Activated CD8-positive, alpha-beta T cell treated with anti-CD3 and anti-CD28 coated beads, Interleukin-2, amount 10 ng/mL, durations not matched to agents 7 days and 5 days (primary cell): ENCODE measurements at places on chromosomes 5 and 9. TPM values are rescaled to one million over a fixed set of nuclear protein-coding genes. Genes with fewer than 3 reads are reported as not detected.
A peak's percentile ranks its signal among the peaks of the same experiment; 100 is the strongest.

- no peak for DNase-seq
- H3K4me1 ChIP-seq: peaks cover 21% of the 10 kb centered on the region
- H3K27me3 ChIP-seq: no peaks in the 10 kb centered on the region
- H3K36me3 ChIP-seq: peaks cover 83% of the 10 kb centered on the region
- peak overlapping the region; percentile 10 for H3K27ac ChIP-seq
These were observed 71.4 kb downstream of the LRSAM1 start for GRCh38 chr9:127522727-127523126.

Gene IL11RA
- 38.8 TPM for total RNA-seq

DNA sequence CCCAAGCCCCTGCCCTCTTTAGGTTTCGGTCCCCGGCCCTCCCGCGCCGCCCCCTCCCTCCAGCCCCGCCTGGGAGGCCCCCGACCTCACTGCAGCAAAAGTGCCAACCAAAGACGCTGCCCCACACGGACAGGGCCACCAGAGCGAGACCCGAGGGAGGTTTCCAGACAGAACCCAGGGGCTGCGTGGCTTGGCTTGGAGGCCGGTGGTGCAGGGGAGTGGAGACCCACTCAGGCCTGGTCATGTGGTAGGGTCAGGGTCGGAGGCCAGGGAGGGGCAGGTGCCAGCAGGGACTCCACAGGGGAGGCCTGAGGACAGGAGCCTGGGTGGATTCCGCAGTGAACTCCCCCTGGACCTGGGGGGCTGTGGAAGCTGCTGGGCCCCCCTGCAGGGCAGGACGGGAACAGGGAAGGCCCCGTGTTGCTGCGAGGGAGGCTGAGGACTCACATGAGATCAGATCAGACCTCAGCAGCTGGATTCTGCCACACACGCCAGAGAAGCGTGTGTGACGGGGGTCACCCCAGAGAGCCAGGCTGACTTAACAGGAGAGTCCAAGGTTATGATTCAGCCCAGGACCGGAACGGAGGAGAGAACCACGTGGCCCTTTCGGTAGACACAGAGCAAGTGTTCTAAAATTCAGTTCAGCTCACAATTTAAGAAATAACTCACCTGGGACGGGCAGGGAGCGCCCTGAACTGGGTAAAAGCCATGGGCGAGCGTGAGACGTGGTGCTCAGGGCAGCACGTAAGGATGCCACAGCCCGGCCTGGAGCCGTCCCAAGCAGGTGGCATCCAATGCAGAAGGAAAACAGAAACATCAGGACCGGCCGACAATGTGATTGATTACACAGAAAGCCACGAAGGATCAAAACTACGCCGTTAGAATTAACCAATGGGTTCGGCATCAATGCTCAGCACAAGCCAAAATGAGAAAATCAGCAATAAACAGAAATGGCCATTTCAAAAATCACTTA lies 38.9 kb downstream of the EXD3 start:
- peak overlapping the region; percentile 30 for H3K27ac ChIP-seq
- no peaks in the 10 kb centered on the region for H3K36me3 ChIP-seq
- no peak for DNase-seq
- H3K27me3 ChIP-seq: no peaks in the 10 kb centered on the region
- no peak overlapping the region for H3K4me3 ChIP-seq

DNA sequence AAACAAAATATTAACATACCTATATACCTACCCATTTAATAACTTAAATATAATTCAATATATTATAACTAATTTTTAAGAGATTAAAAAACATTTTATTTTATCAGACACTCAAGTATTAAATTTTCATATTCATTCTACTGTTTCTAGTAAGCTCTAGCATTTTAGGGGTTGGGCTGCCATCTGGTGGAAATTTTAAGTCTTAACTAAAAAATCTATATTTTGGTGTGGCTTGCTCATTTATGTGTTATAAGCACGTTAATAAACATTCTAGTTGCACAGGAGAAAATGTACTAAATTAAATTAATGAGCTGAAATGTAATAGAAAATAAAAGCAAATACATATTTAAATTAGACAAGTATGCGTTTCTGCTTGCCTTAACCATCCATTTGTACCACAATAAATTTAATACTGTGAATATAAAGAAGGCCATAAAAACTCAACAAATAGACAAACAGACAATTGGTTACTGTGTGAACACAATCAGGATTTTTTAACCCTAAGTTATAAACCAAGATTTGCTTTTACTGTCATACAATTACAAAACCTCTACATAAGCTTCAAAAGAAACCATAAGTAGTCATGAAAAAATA lies 1728.3 kb upstream of the CDH9 start:
- H3K36me3 ChIP-seq: no peaks in the 10 kb centered on the region
- H3K4me3 ChIP-seq: no peak overlapping the region
- no peak overlapping the region for H3K27ac ChIP-seq
- DNase-seq: no peak
- H3K27me3 ChIP-seq: no peaks in the 10 kb centered on the region

Gene FST
- total RNA-seq: not detected

Gene SPAAR
- not detected for total RNA-seq

GRCh38 chr5:116452774-116453368 lies 121.8 kb downstream of the SEMA6A start:
- H3K4me3 ChIP-seq: no peak overlapping the region
- no peaks in the 10 kb centered on the region for H3K36me3 ChIP-seq
- H3K27me3 ChIP-seq: no peaks in the 10 kb centered on the region
- H3K27ac ChIP-seq: no peak overlapping the region
- DNase-seq: no peak
- peaks cover 11% of the 10 kb centered on the region for H3K4me1 ChIP-seq

- no peak overlapping the region for H3K27ac ChIP-seq
- H3K4me3 ChIP-seq: no peak overlapping the region
- peak; percentile 23 for DNase-seq
- no peaks in the 10 kb centered on the region for H3K36me3 ChIP-seq
These were observed 22.5 kb downstream of the MUSK start for GRCh38 chr9:110691002-110691549.

DNA sequence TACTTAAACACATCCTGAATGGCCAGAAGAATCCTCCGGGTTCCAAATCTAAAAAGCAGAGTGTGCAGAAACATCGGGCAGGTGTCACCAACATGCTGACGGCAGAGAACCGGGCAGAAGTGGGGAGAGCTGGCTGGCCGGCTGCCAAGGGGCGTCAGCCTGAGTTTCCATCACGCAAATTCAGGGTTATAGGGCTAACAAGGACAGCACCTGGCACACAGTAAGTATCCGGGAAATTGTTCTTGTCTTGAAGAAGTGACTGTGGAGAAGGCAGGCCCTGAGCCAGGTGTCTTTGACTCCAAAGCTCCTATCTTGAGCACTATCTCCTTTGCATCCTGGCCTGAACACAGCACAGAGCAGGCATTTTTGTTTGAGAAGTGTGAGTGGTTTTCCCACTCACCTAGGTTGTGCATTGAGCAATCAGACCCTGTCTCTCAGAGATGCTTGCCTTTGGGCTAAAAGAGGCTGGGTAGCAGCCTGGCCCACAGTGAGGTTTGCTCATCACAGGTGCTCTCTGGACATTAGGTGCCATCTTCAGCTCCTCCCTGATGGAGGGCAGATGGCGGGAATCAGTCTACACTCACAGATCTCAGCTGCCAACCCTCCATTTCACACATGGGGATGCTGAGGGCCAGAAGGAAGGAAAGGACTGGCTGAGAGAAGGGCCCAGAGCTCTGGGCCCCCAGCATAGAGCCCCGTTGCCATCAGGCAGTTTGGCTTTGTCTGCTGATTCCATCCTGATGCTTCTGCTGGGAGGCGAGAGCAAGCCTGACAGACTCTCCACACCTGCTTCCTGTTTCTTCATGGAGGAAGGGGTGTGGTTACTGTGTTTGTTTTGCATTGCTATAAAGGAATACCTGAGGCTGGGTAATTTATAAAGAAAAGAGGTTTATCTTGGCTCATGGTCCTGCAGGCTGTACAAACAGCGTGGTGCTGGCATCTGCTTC lies 52.8 kb downstream of the WHRN start:
- H3K27ac ChIP-seq: peak overlapping the region; percentile 60
- H3K4me1 ChIP-seq: peaks cover 24% of the 10 kb centered on the region
- no peak overlapping the region for H3K4me3 ChIP-seq
- peaks cover 2% of the 10 kb centered on the region for H3K27me3 ChIP-seq
- DNase-seq: no peak

DNA sequence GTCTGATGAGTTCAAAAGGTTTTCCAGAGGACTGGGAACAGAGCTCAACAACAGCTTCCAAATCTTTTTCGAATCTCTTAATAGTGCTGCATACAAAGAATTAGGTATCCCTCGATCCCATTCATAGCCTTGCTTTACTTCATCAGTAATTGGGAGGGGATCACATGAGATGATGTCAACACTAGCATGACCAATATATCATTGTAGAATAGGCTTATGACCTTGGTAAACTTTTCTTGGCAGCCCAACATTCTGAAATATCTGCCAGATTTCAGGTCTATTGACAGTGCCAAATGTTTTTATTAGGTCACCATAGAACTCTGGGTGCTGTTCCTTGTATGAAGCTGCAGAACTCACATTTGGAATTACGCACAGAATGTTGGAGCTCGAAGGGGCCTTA lies 228.9 kb downstream of the FGF10 start:
- H3K36me3 ChIP-seq: no peaks in the 10 kb centered on the region
- H3K4me3 ChIP-seq: no peak overlapping the region
- H3K4me1 ChIP-seq: no peaks in the 10 kb centered on the region
- H3K27me3 ChIP-seq: no peaks in the 10 kb centered on the region
- DNase-seq: no peak
- H3K27ac ChIP-seq: no peak overlapping the region

GRCh38 chr5:33688526-33688925 lies 203.3 kb downstream of the ADAMTS12 start:
- DNase-seq: no peak
- no peaks in the 10 kb centered on the region for H3K4me1 ChIP-seq
- H3K4me3 ChIP-seq: no peak overlapping the region
- H3K36me3 ChIP-seq: no peaks in the 10 kb centered on the region

DNA sequence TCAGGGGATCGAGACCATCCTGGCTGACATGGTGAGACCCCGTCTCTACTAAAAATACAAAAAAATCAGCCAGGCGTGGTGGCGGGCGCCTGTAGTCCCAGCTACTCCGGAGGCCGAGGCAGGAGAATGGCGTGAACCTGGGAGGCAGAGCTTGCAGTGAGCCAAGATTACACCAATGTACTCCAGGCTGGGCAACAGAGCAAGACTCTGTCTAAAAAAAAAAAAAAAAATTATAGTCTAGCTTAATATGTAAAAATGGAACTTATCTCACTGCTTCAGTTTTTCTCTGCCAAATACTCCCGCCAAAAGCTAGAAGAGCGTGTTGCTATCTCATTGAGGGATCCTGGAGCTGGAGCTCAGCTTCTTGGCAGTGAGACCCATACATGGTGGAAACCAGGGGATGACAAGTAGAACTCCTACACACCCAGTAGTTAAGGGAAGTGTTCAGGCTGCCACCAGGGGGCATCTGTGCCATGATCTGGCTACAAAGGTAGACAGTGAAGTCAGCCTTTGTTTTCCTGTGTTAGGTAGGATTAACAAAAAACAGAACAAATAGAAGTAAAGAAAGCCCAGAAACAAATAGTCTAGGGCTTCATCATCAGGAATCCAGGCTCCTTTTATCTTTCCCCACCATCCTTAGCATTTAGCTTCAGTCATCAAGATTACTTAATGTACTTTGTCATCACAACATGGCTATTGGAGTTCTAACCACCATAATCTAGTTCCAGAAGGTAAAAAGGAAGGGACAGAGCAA lies 33.6 kb upstream of the GLIPR2 start:
- H3K27ac ChIP-seq: no peak overlapping the region
- H3K4me1 ChIP-seq: peaks cover 10% of the 10 kb centered on the region
- H3K36me3 ChIP-seq: no peaks in the 10 kb centered on the region

Gene RASEF
- total RNA-seq: not detected

Gene EQTN
- total RNA-seq: not detected
